Esophagus squamous epithelium (tissue), 5 donors: ENCODE measurements at places on chromosomes 5 and 9.

- H3K27ac ChIP-seq = no peak overlapping the region
- DNase-seq = no peak
- no peak overlapping the region for H3K4me3 ChIP-seq
- no peaks in the 10 kb centered on the region for H3K4me1 ChIP-seq
Measured at GRCh38 chr9:93903886-93904648, 51.1 kb downstream of the BARX1 start.

DNA sequence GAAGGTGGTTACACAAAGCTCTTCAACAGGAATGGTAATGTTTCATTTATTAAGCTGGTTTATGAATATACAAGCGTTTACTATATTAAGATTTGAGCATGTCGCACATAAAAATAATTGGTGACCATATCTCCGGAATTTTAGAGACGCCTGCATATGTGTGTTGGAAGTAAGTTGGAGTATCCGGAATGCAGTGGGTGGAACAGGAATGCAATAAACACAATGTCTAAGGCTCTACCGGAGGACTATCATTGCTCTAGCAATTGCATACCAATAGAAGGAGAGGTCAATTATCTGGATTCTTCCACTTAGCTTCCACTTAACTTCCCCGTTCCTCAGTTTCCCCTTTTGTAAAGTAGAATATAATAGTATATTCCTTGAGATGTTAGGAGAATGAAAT lies 1.1 kb upstream of the CEP78 start:
- peaks cover 5% of the 10 kb centered on the region for H3K4me1 ChIP-seq
- H3K27ac ChIP-seq = no peak overlapping the region

DNA sequence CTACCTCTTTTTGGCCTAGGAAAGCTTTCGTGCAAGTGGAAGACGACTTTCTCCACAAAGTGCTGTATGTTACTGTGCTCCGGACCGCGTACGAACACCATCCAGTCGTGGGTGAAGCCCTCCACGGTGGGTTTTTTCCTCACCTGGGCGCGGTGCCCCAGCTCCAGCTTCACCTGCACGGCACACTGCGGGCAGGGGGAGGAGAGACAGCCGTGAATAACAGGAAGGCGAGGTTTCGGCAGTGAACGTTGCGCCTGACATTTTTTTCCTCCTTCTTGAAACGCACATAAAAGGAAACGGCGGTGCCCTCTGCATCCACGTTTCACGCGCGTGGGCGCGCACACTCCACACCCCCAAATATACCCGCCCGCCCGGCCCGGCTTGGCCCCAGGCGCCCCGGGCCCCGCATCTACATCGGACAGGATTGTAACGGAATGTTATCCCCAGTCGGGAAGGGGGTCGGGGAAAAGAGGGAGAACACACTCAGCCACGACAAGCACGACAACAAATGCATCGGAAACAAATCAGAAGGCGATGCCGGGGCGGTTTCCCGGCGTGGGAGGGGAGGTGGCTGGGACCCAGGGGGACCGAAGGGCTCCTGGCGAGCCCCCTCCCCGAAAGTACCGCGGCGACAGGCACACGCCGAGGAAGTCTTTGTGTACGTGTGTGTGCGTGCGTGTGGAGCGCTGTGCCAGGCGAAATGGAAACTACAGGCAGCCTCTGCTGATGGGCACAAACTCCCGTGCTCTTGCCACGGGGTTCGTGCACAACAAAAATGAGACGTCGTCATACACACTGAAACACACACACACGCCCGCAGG lies 1.4 kb downstream of the MLLT3 start:
- H3K27me3 ChIP-seq = no peaks in the 10 kb centered on the region
- peak overlapping the region; percentile 97 for H3K4me3 ChIP-seq
- no peak for DNase-seq
- H3K27ac ChIP-seq = peak overlapping the region; percentile 93
- no peaks in the 10 kb centered on the region for H3K36me3 ChIP-seq
- peaks cover 64% of the 10 kb centered on the region for H3K4me1 ChIP-seq

DNA sequence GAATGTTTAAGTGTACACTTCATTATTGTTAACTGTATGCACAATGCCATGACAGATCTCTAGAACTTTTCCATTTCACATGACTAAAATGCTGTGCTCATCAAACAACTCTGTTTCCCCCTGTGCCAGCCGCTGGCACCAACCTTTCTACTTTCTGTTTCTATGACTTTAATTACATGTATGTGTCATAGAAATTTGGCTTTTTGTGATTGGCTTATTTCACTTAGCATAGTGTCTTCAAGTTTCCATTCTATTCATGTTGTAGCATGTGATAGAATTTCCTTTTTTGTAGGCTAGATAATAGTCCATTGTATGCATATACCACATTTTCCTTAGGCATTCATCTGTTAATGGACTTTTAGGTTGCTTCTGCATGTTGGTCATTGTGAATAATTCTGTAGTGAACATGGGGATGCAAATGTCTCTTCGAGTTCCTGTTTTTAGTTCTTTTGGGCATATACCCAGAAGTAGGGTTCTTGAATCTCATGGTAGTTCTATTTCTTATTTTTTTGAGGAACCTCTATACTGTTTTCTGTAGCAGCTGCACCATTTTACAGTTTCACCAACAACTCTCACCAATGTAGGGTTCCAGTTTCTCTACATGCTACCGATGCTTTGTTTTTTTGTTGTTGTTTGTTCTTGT lies 184.4 kb upstream of the DMRT1 start:
- H3K36me3 ChIP-seq = no peaks in the 10 kb centered on the region
- H3K4me3 ChIP-seq = no peak overlapping the region
- H3K27ac ChIP-seq = peak overlapping the region; percentile 57
- DNase-seq = no peak

- H3K36me3 ChIP-seq = no peaks in the 10 kb centered on the region
- H3K27ac ChIP-seq = no peak overlapping the region
- H3K27me3 ChIP-seq = no peaks in the 10 kb centered on the region
- no peak for DNase-seq
- H3K4me3 ChIP-seq = no peak overlapping the region
Measured at GRCh38 chr5:179194201-179194910, 134.2 kb downstream of the ZNF354C start.

GRCh38 chr9:121779381-121780117 lies 128.1 kb downstream of the DAB2IP start:
- H3K4me3 ChIP-seq = no peak overlapping the region
- peaks cover 56% of the 10 kb centered on the region for H3K36me3 ChIP-seq
- DNase-seq = no peak
- peak overlapping the region; percentile 36 for H3K27ac ChIP-seq
- no peaks in the 10 kb centered on the region for H3K27me3 ChIP-seq

- H3K27ac ChIP-seq = no peak overlapping the region
- no peak overlapping the region for H3K4me3 ChIP-seq
- H3K36me3 ChIP-seq = no peaks in the 10 kb centered on the region
- H3K27me3 ChIP-seq = no peaks in the 10 kb centered on the region
- DNase-seq = no peak
Measured at GRCh38 chr9:13731637-13732036, 452.1 kb upstream of the MPDZ start.

DNA sequence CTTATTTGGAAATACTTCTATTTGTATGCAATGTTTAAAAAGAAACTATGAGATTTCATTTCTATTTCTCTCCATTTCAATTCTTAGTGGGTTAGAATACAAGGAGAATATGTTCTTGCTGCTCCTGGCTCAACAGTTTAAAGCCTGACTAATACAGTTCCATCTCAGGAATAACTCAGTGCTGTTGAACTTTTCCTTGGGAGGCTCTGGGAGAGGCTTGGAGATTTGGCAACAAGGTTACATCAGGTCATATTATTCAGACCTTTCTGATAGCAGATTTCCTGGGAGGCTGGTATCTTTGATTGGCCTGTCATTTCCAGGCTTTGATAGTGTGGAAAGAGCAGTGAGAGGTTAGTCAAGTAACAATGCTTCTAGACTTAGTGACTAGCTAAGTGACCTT lies 481.7 kb upstream of the KLF4 start:
- no peaks in the 10 kb centered on the region for H3K36me3 ChIP-seq
- peak overlapping the region; percentile 87 for H3K27ac ChIP-seq
- H3K4me1 ChIP-seq = peaks cover 9% of the 10 kb centered on the region
- H3K4me3 ChIP-seq = no peak overlapping the region
- no peaks in the 10 kb centered on the region for H3K27me3 ChIP-seq

GRCh38 chr9:136412962-136413361 lies 2.5 kb downstream of the PMPCA start:
- H3K27me3 ChIP-seq = no peaks in the 10 kb centered on the region
- H3K4me3 ChIP-seq = no peak overlapping the region
- H3K27ac ChIP-seq = no peak overlapping the region
- DNase-seq = no peak

- H3K36me3 ChIP-seq = peaks cover 12% of the 10 kb centered on the region
- no peaks in the 10 kb centered on the region for H3K4me1 ChIP-seq
- H3K4me3 ChIP-seq = no peak overlapping the region
- H3K27ac ChIP-seq = no peak overlapping the region
- no peaks in the 10 kb centered on the region for H3K27me3 ChIP-seq
- no peak for DNase-seq
Measured at GRCh38 chr9:114240216-114240615, 82.7 kb upstream of the ORM1 start.

GRCh38 chr5:111636736-111637135 lies 120.3 kb downstream of the NREP start:
- no peak overlapping the region for H3K27ac ChIP-seq
- H3K27me3 ChIP-seq = no peaks in the 10 kb centered on the region
- DNase-seq = no peak
- H3K4me3 ChIP-seq = no peak overlapping the region

GRCh38 chr9:126822278-126822677 lies 17.4 kb downstream of the ZBTB43 start:
- no peaks in the 10 kb centered on the region for H3K27me3 ChIP-seq
- H3K27ac ChIP-seq = no peak overlapping the region
- H3K4me1 ChIP-seq = no peaks in the 10 kb centered on the region
- DNase-seq = no peak

- H3K27me3 ChIP-seq = no peaks in the 10 kb centered on the region
- no peak for DNase-seq
- no peak overlapping the region for H3K4me3 ChIP-seq
- H3K36me3 ChIP-seq = no peaks in the 10 kb centered on the region
- H3K4me1 ChIP-seq = peaks cover 56% of the 10 kb centered on the region
- H3K27ac ChIP-seq = peak overlapping the region; percentile 75
Measured at GRCh38 chr5:145925353-145925752, 11.0 kb upstream of the SH3RF2 start.

GRCh38 chr5:147887930-147888329 lies 9.4 kb downstream of the SCGB3A2 start:
- H3K36me3 ChIP-seq = no peaks in the 10 kb centered on the region
- no peaks in the 10 kb centered on the region for H3K27me3 ChIP-seq
- no peak overlapping the region for H3K4me3 ChIP-seq
- no peak for DNase-seq
- H3K27ac ChIP-seq = no peak overlapping the region
- H3K4me1 ChIP-seq = peaks cover 3% of the 10 kb centered on the region

- no peak for DNase-seq
- H3K4me3 ChIP-seq = no peak overlapping the region
- no peaks in the 10 kb centered on the region for H3K36me3 ChIP-seq
Measured at GRCh38 chr9:6405371-6405770, 7.6 kb upstream of the UHRF2 start.

DNA sequence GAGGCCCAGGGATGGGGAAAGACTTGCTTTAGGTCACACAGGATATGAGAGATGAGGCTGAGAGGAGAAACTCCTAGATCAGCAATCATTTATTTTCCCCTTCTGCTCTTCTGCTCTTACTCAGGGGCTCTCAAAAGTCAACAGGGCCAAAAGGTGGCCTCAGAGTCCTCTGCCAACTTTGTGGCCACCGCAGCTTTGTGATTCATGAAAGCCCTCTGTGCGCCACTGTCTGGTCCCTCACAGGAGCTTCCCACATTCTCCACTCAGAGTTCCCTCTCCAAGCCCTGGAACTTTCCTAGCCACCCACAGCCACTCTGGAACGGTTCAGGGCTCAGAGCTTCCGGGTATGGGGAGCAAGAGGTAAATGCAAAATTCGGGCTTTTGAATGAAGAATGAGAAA lies 82.4 kb downstream of the COL27A1 start:
- no peaks in the 10 kb centered on the region for H3K36me3 ChIP-seq
- H3K27me3 ChIP-seq = no peaks in the 10 kb centered on the region
- DNase-seq = no peak
- no peak overlapping the region for H3K4me3 ChIP-seq
- H3K27ac ChIP-seq = no peak overlapping the region

GRCh38 chr9:136230365-136230764 lies 15.2 kb downstream of the QSOX2 start:
- H3K4me1 ChIP-seq = peaks cover 3% of the 10 kb centered on the region
- H3K4me3 ChIP-seq = no peak overlapping the region
- DNase-seq = no peak
- no peaks in the 10 kb centered on the region for H3K36me3 ChIP-seq
- no peak overlapping the region for H3K27ac ChIP-seq
- H3K27me3 ChIP-seq = no peaks in the 10 kb centered on the region

GRCh38 chr5:18607570-18607969 lies 973.3 kb downstream of the TAF11L14 start:
- H3K4me3 ChIP-seq = no peak overlapping the region
- H3K27ac ChIP-seq = no peak overlapping the region
- no peak for DNase-seq
- no peaks in the 10 kb centered on the region for H3K36me3 ChIP-seq
- no peaks in the 10 kb centered on the region for H3K4me1 ChIP-seq

GRCh38 chr9:89419978-89420394 lies 77.9 kb downstream of the SEMA4D start:
- no peaks in the 10 kb centered on the region for H3K36me3 ChIP-seq
- no peak for DNase-seq
- H3K4me3 ChIP-seq = no peak overlapping the region
- H3K4me1 ChIP-seq = peaks cover 33% of the 10 kb centered on the region
- no peaks in the 10 kb centered on the region for H3K27me3 ChIP-seq
- H3K27ac ChIP-seq = peak overlapping the region; percentile 14

DNA sequence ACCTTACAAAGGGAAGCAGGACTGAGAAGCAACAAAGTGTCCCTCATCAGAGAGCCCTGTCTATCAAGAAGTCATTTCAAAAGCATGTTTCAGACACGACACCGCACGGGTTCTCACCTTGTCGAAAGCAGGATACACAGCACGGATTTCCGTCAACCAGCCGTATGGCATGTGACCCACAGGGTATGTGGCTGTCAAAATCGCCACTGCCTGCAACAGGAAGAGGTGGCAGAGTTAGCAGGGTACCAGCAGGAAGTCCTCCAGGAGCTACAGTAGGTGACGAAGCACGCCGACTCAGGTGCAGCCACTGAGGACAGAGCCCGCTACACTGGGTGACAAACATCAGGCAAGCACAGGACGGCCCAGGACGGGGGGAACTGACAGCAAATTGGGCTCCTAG lies 81.2 kb downstream of the OTULIN start:
- H3K4me1 ChIP-seq = peaks cover 5% of the 10 kb centered on the region
- no peak for DNase-seq
- no peak overlapping the region for H3K27ac ChIP-seq
- no peaks in the 10 kb centered on the region for H3K27me3 ChIP-seq

DNA sequence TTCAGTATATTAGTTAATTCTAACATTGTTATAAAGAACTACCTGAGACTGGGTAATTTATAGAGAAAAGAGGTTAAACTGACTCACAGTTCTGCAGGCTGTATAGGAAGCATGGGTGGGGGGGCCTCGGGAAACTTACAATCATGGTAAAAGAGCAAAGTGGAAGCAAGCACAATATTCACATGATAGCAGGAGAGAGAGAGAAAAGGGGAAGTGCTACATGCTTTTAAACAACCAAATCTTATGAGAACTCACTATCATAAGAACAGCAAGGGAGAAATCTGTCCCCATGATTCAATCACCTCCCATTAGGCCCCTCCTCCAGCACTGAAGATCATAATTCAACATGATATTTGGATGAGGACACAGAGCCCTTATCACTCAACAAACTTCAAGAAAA lies 324.9 kb downstream of the ZNF608 start:
- no peaks in the 10 kb centered on the region for H3K36me3 ChIP-seq
- H3K27ac ChIP-seq = no peak overlapping the region
- no peaks in the 10 kb centered on the region for H3K27me3 ChIP-seq
- DNase-seq = no peak
- no peak overlapping the region for H3K4me3 ChIP-seq
